Nasal cavity respiratory epithelium epithelial cell of viscerocranial mucosa (primary cell): ENCODE measurements at places on chromosomes 5 and 9. TPM values are rescaled to one million over a fixed set of nuclear protein-coding genes. Genes with fewer than 3 reads are reported as not detected.

The AK8 gene
- total RNA-seq = 0.21 and 0.34 TPM in 2 replicates

The MTRR gene
- 27.7 and 32.7 TPM in 2 replicates for total RNA-seq

The PAPPA gene
- 0.68 and 13.1 TPM in 2 replicates for total RNA-seq

The PGM5 gene
- 0.07 TPM in 1 of 2 replicates, not detected in the other for total RNA-seq

The CTXN3 gene
- total RNA-seq = not detected in 2 replicates

The ZNF300 gene
- total RNA-seq = 5.5 and 6.3 TPM in 2 replicates

The TAF1L gene
- under 0.01 TPM in 2 replicates for total RNA-seq

The NR3C1 gene
- total RNA-seq = 38.6 and 47.6 TPM in 2 replicates

The PRSS3 gene
- total RNA-seq = 3.1 and 36.6 TPM in 2 replicates

The SCGB3A2 gene
- total RNA-seq = not detected in 2 replicates

The PCDHA10 gene
- total RNA-seq = under 0.01 and 1.6 TPM in 2 replicates

The RASGRF2 gene
- 0.71 and 1.0 TPM in 2 replicates for total RNA-seq

The PCDHA4 gene
- total RNA-seq = 0.34 and 2.3 TPM in 2 replicates

The FAM169A gene
- total RNA-seq = 17.3 and 41.7 TPM in 2 replicates

The GM2A gene
- total RNA-seq = 95.7 and 138 TPM in 2 replicates

The PPWD1 gene
- 27.7 and 42.1 TPM in 2 replicates for total RNA-seq

The GFI1B gene
- total RNA-seq = not detected in 2 replicates

The SHOC1 gene
- total RNA-seq = under 0.01 and 0.07 TPM in 2 replicates

The PTAR1 gene
- 54.7 and 64.9 TPM in 2 replicates for total RNA-seq

The GPX8 gene
- 11.6 and 35.5 TPM in 2 replicates for total RNA-seq

The NR5A1 gene
- total RNA-seq = not detected in 2 replicates

The VCAN gene
- total RNA-seq = 3.1 and 205 TPM in 2 replicates

The PTRH1 gene
- 16.0 and 24.9 TPM in 2 replicates for total RNA-seq

The MRPL22 gene
- total RNA-seq = 18.1 and 18.8 TPM in 2 replicates
